ENCODE measurements at places on chromosomes 3 and 15.

- DNase-seq = no peak
Measured at GRCh38 chr3:149587383-149587782, 70.4 kb downstream of the WWTR1 start.

- DNase-seq = no peak
Measured at GRCh38 chr3:60144071-60144470, 1094.2 kb upstream of the CFAP20DC start.

DNA sequence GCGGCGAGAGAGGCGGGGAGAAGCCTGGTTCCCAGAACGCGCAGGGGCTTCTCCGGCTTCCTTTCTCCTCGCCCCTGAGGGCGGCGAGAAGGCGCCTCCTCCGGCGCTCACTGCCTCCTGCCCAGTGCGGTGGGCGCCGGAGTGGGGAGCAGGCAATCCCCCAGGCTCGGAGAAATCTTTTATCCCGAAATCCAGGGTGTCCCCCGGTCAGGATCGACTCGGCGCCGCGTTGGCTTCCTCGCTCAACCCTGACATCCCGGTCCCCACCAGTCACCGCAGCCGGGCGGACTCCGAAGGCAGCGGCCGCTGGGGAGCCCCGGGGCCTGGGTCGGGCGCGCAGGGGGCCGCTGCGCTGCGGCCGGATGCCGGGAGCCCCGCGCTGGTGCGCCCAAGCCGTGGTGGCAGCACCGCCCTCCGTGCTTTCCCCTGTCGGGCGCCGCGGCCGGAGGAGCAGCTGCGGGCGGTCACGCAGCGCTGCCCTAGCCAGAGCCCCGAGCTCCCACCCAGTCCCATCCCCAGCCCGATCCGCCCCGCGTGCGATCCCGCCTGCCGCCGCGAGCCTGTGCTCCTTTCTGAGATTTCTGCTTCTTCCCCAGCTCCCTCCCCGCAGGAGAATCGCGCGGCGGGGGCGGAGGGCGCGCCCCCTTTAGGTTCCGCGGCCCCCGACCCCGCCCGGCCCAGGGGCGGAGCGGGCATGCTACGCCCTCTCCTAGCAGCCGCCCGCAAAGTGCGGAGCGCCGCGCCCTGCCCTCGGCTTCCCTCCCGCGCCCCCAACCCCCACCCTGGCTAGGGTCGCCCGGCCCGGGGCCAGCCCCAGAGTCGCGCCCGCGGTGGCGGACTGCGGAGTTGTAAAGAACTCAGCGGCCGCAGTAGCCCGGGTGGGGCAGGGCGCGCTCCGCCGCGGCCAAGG is 683 bp upstream of the CACNA2D3 start:
- DNase-seq = no peak

DNA sequence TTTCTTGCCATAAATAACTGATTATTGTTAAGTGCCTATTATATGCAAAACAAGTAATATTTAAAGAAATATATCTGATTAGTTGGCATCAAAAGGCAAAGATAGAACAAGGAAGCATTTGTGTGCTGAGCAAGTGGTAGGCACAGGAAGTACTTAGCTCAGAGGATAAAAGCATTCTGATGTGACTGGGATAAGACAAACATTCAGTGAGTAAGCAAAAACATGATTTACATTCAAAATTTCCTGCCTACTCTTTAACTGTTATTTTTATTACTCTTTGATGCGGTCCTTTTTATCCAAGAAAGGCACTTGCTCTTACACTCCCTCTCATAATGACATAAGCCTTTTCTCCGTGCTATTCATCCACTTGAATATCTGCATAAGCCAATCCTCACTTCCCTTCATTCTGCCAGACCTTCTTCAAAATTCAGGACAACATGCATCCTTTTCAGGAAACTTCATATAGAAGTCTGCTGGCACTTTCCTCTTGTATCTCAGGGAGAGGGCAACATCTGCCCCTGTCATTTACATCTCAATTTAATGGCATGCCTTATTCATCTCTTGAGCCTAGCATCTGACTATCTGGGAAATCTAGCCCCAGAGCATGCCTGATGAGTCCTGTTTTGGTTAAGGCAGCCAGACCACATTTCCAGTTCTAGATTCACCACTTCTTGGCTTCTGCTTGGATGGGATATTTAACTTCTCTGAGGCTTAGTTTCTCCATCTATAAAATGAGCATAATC is 478.2 kb upstream of the ROBO2 start:
- DNase-seq = no peak

DNA sequence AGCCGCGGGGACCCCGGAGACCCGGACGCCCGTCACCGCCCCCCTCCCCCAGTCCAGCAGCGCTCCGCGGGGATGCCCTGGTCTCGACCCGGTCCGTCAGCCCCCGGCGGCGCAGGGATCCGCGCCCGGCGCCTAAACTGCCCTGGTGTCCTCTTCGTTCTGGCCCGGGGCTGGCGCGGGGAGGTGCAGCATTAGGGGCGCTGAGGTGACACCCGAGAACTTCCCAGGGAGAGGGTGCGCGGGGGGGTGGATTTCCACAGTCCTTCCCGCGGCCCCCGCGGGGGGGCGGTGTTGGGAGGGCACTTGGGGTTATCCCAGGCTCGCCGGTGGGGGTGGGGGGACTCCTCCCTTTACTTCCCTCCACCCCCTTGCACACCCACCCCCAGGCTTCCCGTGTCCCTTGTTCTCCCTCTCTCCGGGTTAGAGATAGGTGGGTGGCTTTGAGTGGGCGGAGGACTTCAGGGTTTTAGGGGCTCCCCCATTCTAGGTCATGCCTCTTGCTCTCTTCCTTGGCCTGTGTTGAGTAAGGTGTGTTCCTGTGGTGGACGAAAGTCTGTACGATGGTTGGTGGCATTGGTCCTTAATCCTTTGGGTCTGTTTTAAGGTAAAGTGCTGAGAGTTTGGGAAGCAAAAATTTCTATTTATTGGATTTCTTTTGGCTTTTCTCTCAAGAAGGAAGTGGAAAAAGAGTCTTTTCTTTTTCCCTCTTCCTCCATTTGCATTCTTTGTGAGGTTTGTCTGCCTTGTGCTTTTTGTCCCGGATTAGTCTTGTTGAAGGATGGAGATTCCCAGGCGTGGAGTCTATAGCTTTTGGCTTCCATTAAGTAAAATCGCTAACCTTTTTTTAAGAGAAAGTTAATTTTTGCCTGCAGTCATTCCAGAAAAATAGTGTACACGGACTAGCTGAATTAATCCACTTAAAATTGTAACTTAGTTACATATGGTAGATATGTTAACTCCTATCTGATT is 811 bp downstream of the SKIL start:
- DNase-seq = peak; percentile 95

- DNase-seq = no peak
Measured at GRCh38 chr15:76217029-76217881, 94.0 kb downstream of the ETFA start.

DNA sequence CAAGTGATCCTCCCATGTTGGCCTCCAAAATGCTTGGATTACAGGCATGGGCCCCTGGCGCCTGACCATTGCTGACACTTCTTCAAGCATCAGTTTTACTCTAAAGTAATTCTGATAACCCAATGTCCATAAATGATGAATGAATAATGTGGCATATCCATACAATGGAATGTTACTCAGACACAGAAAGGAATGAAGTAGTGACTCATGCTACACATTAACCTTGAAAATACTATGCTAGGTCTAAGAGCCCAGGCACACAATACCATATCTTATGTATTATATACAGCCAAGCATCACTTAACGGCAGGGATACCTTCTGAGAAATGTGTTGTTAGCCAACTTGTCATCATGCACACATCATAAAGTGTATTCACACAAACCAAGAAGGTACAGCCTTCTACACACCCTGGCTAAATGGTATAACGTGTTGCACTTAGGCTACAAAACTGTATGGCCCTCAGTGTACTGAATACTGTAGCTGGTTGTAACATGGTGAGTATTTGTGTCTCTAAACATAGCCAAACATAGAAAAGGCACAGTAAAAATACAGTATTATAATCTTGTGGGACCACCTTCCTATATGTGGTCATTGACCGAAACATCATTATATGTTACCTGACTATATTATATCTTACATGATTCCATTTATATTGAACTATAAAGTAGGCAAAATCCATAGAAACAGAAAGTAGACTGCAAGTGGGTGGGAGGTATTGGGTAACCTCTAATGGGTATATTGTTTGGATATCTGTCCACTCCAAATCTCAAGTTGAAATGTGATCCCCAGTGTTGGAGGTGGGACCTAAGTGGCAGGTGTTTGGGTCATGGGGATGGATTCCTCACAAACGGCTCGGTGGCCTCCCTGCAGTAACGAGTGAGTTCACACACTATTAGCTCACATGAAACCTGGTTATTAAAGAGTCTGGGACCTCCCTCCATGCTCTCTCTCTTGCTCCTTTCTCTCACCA is 31.4 kb downstream of the MKRN2 start:
- no peak for DNase-seq

- DNase-seq = no peak
Measured at GRCh38 chr3:150828261-150828660, 65.3 kb upstream of the SIAH2 start.

GRCh38 chr15:55695432-55695831 is 47.5 kb downstream of the PRTG start:
- no peak for DNase-seq

- DNase-seq = no peak
Measured at GRCh38 chr3:161649900-161650484, 153.4 kb downstream of the OTOL1 start.

DNA sequence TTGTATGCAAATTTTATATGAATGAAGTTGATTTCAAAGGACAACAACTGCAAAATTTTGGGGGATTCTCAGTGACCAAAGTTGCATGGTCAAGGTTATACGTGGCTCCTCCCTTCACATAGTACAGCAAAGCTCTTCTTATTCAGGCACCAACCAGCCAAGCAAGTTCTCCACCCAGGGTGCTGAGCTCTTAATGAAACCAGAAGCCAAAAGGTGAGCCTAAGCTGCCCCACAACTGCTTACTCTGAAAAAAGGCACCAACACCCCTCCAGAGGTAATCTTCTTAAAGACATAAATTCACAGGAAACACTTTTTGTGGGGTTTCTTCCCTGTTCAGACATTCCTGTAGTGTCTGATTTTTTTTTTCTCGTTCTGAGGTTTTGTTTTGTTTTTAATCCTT is 106.1 kb upstream of the GMNC start:
- DNase-seq = no peak

- no peak for DNase-seq
Measured at GRCh38 chr3:193776626-193777358, 183.8 kb downstream of the OPA1 start.

GRCh38 chr3:46297658-46298423 is 55.6 kb downstream of the CCR3 start:
- DNase-seq = no peak

DNA sequence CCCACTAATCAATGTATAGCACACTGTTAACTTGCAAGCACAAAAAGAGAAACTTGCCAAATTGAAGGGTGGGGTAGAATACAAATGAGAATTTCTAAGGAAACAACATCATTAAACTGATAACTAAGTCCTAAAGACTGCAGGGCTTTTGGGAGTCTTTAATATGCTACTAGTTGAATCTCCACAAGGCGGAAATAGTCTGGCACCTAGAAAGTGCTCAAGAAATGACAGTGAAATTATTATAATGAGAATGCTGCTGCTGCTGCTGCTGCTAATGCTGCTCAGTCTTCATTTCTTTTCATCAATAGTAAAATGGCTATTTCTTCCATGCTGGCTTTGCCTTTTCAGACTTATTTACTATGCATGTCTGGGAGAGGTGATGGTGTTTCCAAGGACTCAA is 91.8 kb downstream of the BTD start:
- DNase-seq = no peak

DNA sequence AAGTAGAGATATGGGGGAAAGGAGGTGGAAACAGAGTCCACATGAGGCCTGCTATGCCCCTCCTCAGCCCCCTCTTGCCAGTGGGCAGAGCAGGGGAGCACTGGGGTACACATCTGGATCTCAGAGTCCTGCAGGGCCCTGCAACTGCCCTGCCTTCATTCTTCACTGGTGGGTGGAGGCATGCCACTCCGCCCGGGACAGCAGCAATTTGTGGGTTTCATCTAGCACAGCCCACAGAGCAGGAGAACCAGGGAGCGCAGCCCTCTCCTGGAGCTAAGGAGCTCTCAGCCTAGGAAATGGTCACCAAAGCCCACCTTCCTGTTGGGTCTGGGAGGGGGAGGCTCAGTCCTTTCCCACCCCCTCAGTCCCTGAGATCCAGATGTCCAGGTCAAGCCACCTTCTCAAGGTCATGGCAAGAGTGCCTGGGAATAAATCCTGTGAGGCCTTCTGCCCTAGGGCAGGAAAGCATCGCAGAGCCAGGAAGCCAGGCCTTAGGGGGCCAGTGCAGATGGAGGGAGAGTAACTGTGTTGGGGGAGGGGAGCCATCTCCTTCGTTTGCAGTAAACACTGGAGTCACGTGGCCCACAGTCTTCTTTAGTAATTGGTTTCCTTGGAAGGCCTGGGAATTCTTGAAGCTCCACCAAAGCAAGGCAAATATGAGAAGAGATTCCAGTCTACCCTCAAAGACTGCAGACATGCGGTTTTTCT is 31.0 kb downstream of the ANP32A start:
- no peak for DNase-seq

- DNase-seq = no peak
Measured at GRCh38 chr3:138493804-138494606, 59.6 kb downstream of the ESYT3 start.

GRCh38 chr15:95432878-95433405 is 897.6 kb upstream of the NR2F2 start:
- no peak for DNase-seq

- no peak for DNase-seq
Measured at GRCh38 chr3:167743799-167744198, 8.3 kb downstream of the SERPINI1 start.

DNA sequence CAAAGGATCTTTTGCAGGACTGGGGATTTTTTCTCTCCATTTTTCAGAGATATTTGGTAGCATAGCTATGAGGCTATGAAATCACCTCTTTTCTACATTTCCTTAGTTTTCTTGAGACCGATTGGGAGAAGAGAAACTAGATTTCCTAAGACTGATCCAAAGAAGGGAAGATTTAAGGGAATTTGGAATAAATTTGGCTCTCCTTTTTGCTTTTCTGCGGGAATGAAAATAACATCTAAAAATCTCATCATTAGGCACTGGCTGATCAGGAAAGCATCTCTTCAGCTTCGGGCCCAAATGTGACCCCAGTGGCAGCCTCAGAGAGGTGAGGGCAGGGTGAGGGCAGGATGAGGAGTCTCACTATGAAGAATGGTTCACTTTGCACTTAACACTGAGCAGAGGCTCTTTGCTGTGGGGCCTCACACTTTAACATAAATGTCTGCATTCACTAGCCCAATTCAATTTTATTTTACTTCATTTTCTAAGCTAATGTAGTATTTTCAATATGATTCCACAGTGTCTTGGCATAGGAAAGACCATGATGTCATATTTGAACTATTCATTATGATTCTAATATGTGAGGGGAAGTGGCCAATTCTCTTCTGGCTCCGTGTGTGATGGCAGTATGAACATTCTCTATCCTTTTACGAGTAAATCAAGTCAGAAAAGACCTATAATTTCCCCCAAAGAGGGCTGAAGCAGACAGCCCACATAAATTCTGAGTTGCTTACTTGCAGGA is 193.2 kb downstream of the MEX3B start:
- no peak for DNase-seq

GRCh38 chr3:64329037-64329436 is 103.8 kb upstream of the PRICKLE2 start:
- DNase-seq = no peak

- DNase-seq = no peak
Measured at GRCh38 chr3:126854666-126855065, 128.2 kb upstream of the PLXNA1 start.

Measured in posterior vena cava (tissue), 2 donors.